ENCODE measurements at places on chromosomes 4 and X.

GRCh38 chr4:21872101-21872500 is 76.5 kb downstream of the KCNIP4 start:
- no peak for DNase-seq
- H3K4me1 ChIP-seq: no peaks in the 10 kb centered on the region
- H3K27ac ChIP-seq: no peak overlapping the region
- no peaks in the 10 kb centered on the region for H3K27me3 ChIP-seq

- no peak for DNase-seq
- H3K4me1 ChIP-seq: no peaks in the 10 kb centered on the region
- H3K27ac ChIP-seq: no peak overlapping the region
- no peaks in the 10 kb centered on the region for H3K27me3 ChIP-seq
These were observed 8.0 kb downstream of the TBC1D9 start for GRCh38 chr4:140748171-140748570.

DNA sequence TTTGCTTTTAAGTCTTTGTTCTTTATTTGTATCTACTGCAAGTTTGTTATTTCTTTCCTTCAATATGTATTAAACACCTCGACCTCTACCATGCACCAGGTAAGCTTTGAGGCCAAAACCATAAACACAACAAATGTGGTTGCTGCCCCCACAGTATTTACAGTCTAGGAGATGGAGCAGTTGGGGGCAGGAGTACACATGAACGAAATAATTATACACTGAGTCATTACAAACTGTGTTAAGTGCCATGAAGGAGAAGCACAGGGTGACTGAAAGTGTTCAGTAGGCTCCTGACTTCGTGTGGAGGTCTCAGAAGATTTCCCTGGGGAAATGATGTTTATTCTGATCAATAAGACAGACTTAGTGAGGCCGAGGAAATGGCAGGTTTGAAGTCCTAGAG is 30.3 kb downstream of the SLC25A43 start:
- no peak overlapping the region for H3K27ac ChIP-seq
- no peak for DNase-seq
- H3K27me3 ChIP-seq: no peaks in the 10 kb centered on the region

DNA sequence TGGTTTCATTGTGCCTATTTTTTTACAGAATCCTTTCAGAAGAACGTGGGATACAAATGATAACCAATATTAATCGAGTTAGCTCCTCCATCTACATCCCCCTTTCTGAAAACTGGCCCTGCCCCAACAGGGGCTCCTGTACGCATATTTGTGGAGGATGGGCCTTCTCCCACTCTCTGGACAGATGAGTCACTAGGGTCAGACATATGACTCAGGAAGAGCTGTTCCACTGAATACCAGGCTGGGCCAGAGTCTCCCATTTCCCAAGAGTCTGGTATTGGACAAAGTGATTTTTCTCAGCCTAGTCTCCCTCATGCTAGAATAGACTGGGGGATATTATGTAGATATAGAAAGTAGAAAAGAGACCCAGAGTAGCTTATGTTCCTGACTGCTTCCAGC is 142.4 kb downstream of the TSPAN5 start:
- no peak overlapping the region for H3K27ac ChIP-seq
- no peaks in the 10 kb centered on the region for H3K4me1 ChIP-seq
- no peak overlapping the region for H3K4me3 ChIP-seq
- H3K27me3 ChIP-seq: no peaks in the 10 kb centered on the region
- no peaks in the 10 kb centered on the region for H3K36me3 ChIP-seq

- no peaks in the 10 kb centered on the region for H3K27me3 ChIP-seq
- H3K4me1 ChIP-seq: no peaks in the 10 kb centered on the region
- no peaks in the 10 kb centered on the region for H3K36me3 ChIP-seq
- H3K4me3 ChIP-seq: no peak overlapping the region
- DNase-seq: no peak
These were observed 84.3 kb upstream of the CLDN34 start for GRCh38 chrX:9882669-9883446.

- DNase-seq: no peak
- no peak overlapping the region for H3K27ac ChIP-seq
- no peaks in the 10 kb centered on the region for H3K36me3 ChIP-seq
- H3K4me1 ChIP-seq: no peaks in the 10 kb centered on the region
These were observed 181.0 kb upstream of the TLL1 start for GRCh38 chr4:165692082-165692481.

GRCh38 chr4:174870311-174870710 is 41.3 kb upstream of the GLRA3 start:
- H3K36me3 ChIP-seq: no peaks in the 10 kb centered on the region
- DNase-seq: no peak
- no peak overlapping the region for H3K27ac ChIP-seq

GRCh38 chrX:115449742-115450141 is 111.2 kb upstream of the PLS3 start:
- no peaks in the 10 kb centered on the region for H3K27me3 ChIP-seq
- H3K36me3 ChIP-seq: no peaks in the 10 kb centered on the region
- no peak for DNase-seq
- H3K4me3 ChIP-seq: no peak overlapping the region

- no peaks in the 10 kb centered on the region for H3K36me3 ChIP-seq
- no peak for DNase-seq
- H3K4me1 ChIP-seq: no peaks in the 10 kb centered on the region
These were observed 173.6 kb upstream of the NRK start for GRCh38 chrX:105648732-105649131.

- no peaks in the 10 kb centered on the region for H3K27me3 ChIP-seq
- DNase-seq: no peak
- H3K4me3 ChIP-seq: no peak overlapping the region
- H3K27ac ChIP-seq: no peak overlapping the region
These were observed 108.1 kb downstream of the RTL9 start for GRCh38 chrX:110466790-110467189.

GRCh38 chrX:153827903-153828302 is 2.4 kb downstream of the PDZD4 start:
- no peaks in the 10 kb centered on the region for H3K36me3 ChIP-seq
- DNase-seq: no peak
- no peak overlapping the region for H3K4me3 ChIP-seq

DNA sequence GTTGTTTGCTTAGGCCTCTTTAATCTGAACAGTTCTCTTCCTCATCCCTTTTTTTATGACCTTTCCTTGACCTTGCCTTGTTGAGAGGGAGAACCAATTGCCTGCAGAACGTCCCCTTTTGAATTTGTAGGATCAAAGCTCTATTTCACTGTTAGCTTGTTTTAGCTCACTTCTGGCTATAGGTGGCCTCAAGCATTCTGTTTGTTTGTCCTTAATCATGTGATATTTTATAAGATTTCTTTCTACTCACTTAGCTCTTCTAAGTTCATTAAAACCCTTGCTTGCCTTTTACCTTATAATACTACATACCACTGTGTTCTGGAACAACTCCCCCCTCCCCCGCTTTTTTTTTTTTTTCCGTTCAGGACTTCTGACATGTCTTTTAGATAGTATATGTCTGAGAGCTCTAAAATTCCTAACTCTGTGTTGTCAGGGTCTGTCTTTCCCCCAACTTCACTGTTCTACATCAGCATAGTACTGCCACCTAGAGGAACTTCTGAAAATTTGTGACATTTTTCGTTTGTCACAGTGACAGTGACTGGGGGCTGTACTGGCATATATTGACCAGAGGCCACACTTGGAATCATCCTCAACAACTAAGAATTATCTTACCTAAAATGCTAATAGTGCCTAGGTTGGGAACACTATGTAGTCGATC is 128.5 kb downstream of the LARP7 start:
- H3K27me3 ChIP-seq: no peaks in the 10 kb centered on the region
- H3K36me3 ChIP-seq: no peaks in the 10 kb centered on the region
- no peak overlapping the region for H3K27ac ChIP-seq

DNA sequence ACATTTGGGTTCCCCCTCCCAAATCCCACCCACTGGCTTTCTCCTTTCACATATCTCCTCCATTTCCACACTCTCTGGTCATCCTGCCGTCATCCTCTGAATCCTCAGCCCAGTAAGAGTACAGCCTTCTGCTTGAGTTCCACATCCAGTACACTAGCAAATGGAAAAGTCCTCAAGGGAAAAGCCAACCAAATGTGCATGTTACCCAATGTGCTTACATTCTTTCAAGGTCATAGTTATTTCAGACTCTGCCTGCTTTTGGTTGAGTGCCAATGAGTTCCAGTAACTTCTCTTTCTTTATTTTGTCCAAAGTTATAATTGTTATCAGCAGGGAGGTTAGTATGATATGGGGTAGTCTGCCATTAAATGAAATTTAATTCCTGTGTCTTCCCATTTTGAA is 78.1 kb downstream of the SRPX start:
- no peak overlapping the region for H3K4me3 ChIP-seq
- DNase-seq: no peak
- no peaks in the 10 kb centered on the region for H3K36me3 ChIP-seq

GRCh38 chr4:83890231-83890630 is 354.3 kb downstream of the GPAT3 start:
- H3K4me1 ChIP-seq: no peaks in the 10 kb centered on the region
- no peaks in the 10 kb centered on the region for H3K27me3 ChIP-seq
- no peak overlapping the region for H3K27ac ChIP-seq

DNA sequence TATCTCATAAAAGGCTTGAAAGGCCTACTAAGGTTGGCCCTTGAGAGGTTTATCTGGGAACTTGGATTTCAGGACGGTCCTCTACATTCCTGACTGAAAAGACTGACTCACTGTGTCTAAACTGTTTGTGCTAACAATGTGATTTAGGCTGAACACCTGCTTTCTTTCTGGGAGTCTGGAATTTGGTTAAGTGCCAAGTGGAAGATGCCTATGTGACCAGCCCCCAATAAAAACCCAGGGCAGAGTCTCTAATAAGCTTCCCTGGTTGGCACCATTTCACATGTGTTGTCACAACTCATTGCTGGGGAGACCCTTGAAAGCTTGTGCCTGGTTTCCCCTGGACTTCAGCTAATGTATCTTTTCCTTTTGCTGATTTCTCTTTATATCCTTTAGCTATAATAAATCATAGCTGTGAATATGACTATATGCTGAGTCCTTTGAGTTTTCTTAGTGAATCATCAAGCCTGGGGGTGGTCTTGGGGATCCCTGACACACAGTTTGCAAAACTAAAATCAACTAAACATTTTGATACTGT is 55.1 kb downstream of the GPR82 start:
- H3K4me1 ChIP-seq: no peaks in the 10 kb centered on the region
- no peaks in the 10 kb centered on the region for H3K27me3 ChIP-seq
- DNase-seq: no peak
- no peak overlapping the region for H3K27ac ChIP-seq
- no peak overlapping the region for H3K4me3 ChIP-seq
- no peaks in the 10 kb centered on the region for H3K36me3 ChIP-seq

GRCh38 chr4:52824270-52824602 is 37.9 kb upstream of the RASL11B start:
- peaks cover 7% of the 10 kb centered on the region for H3K4me1 ChIP-seq
- H3K27me3 ChIP-seq: no peaks in the 10 kb centered on the region
- DNase-seq: no peak
- no peaks in the 10 kb centered on the region for H3K36me3 ChIP-seq
- H3K27ac ChIP-seq: no peak overlapping the region

DNA sequence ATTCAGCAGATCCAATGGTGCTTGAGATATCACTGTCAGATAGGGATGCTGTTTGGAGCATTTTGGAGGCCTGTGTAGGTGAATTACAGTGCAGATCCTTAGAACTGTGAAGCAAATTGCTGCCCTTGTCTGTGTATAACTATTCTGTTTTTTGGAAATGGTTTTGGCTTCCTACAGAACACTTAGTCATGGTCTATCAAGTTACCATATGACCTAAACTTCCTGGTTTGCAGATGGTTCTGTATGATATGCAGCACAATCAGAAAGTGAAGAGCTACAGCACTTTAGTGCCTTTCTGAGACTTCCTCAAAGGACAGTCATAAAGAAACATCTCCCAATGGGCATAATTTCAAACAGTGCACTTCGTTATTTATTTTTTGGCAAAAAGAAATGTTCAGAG is 688.6 kb downstream of the SH3BGRL start:
- no peak for DNase-seq
- H3K36me3 ChIP-seq: no peaks in the 10 kb centered on the region
- no peak overlapping the region for H3K4me3 ChIP-seq
- no peaks in the 10 kb centered on the region for H3K4me1 ChIP-seq
- H3K27ac ChIP-seq: no peak overlapping the region

DNA sequence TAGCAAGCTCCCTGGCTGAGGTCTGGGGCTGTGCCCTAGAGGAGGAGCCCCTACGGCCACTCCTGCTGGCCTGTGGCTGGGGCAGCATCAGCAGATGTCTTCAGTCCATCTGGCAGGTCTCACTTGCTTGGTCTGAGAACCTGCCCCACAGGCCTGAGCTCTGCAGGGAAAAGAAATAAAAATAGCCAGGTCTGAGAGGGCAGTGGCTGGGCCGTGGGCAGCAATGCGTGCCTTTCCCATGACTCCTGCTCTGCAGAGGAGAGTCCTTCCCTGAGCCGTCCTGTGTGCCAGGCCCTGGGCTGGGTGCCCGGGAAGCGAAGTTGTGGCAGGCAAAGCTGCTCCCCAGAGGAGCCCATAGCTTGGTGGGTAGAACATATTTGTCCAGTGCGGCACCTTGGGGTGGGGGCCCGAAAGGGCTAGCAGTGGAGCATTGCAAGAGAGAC is 11.3 kb upstream of the KIAA0232 start:
- no peak overlapping the region for H3K4me3 ChIP-seq
- no peak for DNase-seq
- peaks cover 8% of the 10 kb centered on the region for H3K4me1 ChIP-seq
- no peaks in the 10 kb centered on the region for H3K27me3 ChIP-seq

- no peaks in the 10 kb centered on the region for H3K36me3 ChIP-seq
- no peak for DNase-seq
- no peak overlapping the region for H3K4me3 ChIP-seq
These were observed 52.7 kb upstream of the FTHL17 start for GRCh38 chrX:31124536-31124935.

GRCh38 chr4:47972181-47972580 is 44.3 kb downstream of the CNGA1 start:
- no peak for DNase-seq
- H3K27me3 ChIP-seq: no peaks in the 10 kb centered on the region

- H3K27ac ChIP-seq: no peak overlapping the region
- peak; percentile 8 for DNase-seq
- no peak overlapping the region for H3K4me3 ChIP-seq
- no peaks in the 10 kb centered on the region for H3K36me3 ChIP-seq
These were observed 17.2 kb downstream of the SPIN3 start for GRCh38 chrX:56978172-56978571.

DNA sequence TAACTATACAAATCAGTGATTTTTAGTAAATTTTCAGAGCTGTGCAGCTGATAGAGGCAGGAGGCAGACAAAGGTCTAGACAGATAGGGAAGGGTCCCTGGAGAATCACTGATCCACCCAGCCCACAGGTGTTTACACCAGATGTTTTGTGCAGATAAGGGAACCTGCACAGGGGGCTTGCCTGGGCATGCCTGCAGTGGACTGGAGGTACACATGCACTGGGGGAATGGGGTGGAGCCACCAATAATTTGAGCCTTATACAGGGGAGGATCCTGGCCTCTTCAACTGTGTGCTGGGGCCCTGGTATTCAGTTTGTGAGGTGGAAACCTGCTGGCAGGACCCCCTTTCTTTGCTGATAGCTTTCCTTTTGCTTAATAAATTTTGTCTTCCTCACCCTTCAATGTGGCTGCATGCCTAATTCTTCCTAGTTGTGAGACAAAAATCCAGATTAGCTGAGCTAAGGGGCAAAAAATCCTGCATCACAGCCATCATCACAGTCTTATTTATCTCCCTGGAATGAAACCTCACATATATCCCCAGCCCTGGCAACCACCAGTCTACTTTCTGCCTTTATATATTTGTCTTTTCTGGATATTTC is 102.8 kb downstream of the KDM6A start:
- no peaks in the 10 kb centered on the region for H3K4me1 ChIP-seq
- H3K4me3 ChIP-seq: no peak overlapping the region
- DNase-seq: no peak
- no peaks in the 10 kb centered on the region for H3K36me3 ChIP-seq

GRCh38 chr4:154307451-154307850 is 184.1 kb downstream of the DCHS2 start:
- no peaks in the 10 kb centered on the region for H3K36me3 ChIP-seq
- DNase-seq: no peak
- no peak overlapping the region for H3K27ac ChIP-seq
- no peaks in the 10 kb centered on the region for H3K4me1 ChIP-seq
- H3K27me3 ChIP-seq: no peaks in the 10 kb centered on the region

- H3K4me3 ChIP-seq: no peak overlapping the region
These were observed 225.0 kb downstream of the GRIA3 start for GRCh38 chrX:123408821-123409737.

Data from effector memory CD4-positive, alpha-beta T cell (primary cell).